ENCODE measurements at places on chromosomes 12 and 14.
A peak's percentile ranks its signal among the peaks of the same experiment; 100 is the strongest.

DNA sequence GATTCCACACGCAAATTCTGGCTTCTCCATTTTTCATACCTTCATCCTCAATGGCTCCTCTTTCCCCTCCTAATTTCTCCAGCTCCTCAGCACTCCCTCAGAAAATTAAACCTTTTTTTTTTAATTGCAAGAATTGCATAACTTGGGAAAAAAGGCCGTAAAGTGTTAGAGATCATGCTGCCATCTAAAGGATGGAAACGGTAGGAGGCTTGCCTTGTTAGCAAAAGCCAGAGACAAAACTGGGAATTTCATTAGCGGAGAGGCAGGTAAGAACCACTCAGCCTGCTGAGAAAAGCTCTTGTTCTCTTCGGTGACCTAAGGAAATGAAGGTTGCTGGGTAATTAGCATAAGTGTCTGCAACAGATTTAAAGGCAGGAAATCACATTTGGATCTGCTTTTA is 204.3 kb downstream of the AEBP2 start:
- DNase-seq, result no peak

GRCh38 chr14:35404449-35405303 is at the start of gene NFKBIA:
Gene NFKBIA (minus strand): TSS chr14:35404749. CDS start chr14:35404644, 105 bp downstream.
- DNase-seq, result peak; percentile 97

- DNase-seq, result peak; percentile 62
Measured at GRCh38 chr12:103841690-103842584, 903 bp upstream of the NT5DC3 start.

DNA sequence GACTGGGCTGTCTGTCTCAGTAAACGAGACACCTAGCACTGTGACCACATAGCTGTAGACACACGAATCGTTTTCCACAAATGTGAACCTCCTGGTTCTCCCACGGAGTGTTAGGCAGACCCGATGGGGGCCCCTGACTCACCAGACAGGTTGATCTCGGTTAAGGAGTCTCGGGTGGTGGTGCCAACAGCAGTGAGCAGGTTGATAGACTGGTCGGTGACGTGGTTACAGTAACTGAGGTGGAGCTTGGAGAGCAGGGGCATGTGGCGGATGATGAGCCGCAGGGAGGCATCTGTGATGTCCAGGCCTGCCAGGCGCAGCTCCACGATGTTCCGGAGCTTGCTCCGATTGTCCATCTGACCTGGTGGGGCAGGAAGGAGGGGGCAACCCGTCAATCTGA is 39.8 kb downstream of the RNF34 start:
- DNase-seq, result no peak

- DNase-seq, result peak; percentile 68
Measured at GRCh38 chr14:51828017-51828797, 32.2 kb upstream of the GNG2 start.

DNA sequence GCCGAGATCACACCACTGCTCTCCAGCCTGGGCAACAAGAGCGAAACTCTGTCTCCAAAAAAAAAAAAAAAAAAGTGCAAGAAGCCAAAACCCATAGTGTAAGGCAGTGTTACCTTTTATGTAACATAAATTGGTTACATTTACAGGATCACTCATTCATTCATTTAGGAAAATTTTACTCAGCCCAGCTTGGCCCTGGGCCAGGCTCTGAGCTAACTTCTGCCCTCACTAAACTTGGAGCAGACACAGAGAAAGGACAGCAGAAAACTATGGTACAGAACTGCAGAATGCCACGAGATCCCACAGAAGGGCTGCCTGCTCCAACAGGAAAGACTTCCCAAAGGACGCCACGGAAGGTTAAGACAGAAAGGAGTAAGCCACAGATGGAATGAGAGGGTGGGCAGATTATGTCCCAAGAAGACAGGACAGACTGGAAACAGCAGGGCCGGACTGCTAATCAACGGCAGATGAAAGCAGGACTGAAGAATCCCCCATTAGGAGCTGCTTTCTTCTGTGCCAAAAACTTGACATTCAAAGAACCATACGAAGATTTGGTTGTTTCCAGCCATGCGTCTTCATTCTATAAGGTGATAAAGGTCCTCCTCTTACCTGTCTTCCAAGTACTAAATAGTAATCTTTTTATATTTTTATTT is 18.9 kb downstream of the PPP1R13B start:
- DNase-seq, result peak; percentile 16

DNA sequence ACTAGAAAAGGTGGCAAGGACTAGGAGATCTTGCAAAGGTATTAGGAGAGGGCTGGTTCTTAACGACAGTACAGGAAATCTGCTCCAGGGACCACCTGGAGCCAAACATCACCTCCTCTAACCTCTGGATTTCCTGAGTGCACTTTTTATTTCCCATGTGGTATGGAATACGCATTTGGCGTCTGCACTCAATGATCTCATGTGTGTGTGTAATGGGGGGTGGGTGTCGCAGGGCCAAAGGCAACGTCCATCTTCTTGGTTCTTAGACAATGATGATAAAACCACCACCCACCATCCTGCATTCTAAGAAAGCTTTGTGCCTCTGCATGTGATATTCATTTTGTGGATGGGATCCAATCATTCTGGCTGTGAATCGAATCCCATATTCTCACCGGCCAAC is 68.8 kb downstream of the CLMN start:
- no peak for DNase-seq

GRCh38 chr12:122730215-122731014 is at the start of gene HCAR1:
Gene HCAR1 (minus strand): TSS chr12:122730844. CDS start chr12:122730339, 505 bp downstream.
- peak; percentile 66 for DNase-seq

GRCh38 chr14:32542507-32542906 is 213.4 kb downstream of the AKAP6 start:
- no peak for DNase-seq

- no peak for DNase-seq
Measured at GRCh38 chr12:43318021-43318420, 234.0 kb downstream of the ADAMTS20 start.

GRCh38 chr14:92950193-92950540 is 27.2 kb downstream of the CHGA start:
- DNase-seq, result no peak

DNA sequence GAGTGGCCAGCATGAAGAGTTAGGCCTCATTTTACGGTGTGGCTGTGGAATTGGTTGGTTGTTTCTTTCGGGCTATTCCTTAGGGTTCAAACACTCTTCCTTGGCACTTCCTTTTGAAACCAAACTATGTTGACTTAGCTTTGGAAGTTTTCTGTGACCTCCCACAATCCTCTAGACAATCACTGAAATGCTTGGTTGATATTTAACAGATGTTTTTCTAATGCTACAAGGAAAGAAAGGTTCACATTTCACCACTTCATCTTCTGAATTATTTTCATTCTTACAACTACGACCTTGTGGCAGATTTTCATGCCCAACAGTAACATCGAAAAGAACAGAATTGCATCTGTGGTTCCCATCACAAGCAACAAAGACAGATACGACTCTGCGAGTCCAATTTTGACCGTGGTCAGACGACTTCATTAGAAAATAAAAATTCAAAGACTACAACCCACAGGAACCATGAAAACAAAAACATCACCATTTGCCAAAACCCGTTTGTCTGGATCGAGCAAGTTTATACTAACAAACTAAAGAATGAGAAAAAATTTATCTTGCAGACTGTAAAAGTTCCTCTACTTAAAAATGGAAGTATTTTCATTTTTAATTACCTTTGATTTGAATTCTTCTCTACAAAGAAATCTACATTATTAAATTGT is 16.9 kb downstream of the PRKAB1 start:
- no peak for DNase-seq

- no peak for DNase-seq
Measured at GRCh38 chr14:75084513-75084912, 15.1 kb downstream of the ZC2HC1C start.

DNA sequence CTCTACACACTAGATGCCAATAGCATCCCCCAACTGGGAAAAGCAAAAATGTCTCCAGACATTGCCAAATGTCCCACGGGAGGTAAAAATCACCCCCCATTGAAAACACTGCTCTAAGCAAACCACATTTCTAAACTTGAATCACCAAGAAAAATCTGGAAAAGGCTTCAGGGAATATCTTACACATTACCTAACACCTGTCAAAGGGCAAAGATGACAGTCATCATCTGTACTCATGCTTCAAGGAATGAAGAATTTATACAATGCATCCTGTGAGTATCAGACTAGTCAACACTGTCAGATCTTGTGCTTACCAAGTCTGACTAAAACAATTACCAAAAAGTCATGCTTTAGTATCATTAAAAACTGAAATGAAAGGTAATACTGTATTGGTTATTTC is 161.6 kb upstream of the SOX5 start:
- DNase-seq, result no peak

GRCh38 chr14:54643696-54644176 is 76.8 kb downstream of the SAMD4A start:
- DNase-seq, result no peak

- peak; percentile 40 for DNase-seq
Measured at GRCh38 chr14:89425931-89426330, 8.9 kb upstream of the FOXN3 start.

DNA sequence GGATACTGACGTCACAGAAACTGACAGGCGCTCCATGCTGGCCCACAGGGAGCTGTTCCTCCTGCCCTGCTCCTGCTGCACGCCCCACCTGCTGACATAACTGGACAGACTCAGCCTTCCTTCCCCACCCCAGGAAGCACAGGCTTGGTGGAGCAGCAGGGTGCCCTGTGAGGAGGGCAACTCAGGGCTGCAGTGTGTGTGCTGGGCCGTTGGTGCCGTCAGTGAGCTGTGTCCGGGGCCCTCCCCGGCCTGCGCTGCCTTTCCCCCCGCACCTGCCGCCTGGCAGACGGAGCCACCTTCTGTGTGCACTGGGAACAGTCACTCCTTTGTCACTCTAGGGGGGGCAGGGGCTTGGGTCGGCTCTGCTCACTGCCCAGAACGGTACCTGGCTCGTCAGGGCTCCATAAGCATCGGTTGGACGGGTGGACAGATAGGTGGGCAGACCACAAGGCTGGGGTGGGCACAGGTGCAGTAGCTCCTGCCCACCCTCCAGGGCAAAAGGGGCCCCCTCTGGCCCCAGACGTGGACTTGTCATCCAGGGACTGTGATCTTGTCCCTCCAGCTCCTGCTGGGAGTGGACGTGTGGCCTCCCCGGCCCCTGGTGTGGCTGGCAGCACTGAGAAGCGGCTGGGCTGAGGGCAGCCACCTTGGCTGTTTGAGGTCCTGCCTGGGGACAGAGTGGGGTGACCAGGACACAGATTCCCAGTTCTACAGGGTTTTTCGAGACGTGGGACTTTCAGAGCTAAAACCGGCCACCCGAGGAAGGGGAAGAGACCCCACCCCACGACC is 32.8 kb downstream of the FBRSL1 start:
- no peak for DNase-seq

DNA sequence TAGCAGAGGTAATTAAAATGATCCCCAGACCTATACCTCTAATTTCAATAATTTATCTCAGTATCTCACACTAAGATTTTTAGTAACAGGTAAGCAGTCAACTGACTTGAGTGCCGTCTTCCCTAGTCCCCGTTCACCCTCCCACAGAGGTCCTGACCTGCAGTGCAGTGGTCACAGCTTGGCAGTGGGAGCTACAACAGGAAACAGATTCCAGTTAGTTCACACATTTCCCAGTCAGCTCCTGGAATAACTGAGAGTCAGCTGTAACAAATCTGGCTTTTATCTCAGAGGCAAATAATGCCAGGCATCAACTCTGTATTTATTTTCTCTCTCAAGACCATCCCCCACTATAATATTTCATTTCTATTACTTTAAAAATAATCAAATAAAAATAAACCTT is 308.2 kb downstream of the ATP23 start:
- no peak for DNase-seq

GRCh38 chr12:115044073-115044472 is 360.1 kb upstream of the TBX3 start:
- no peak for DNase-seq

DNA sequence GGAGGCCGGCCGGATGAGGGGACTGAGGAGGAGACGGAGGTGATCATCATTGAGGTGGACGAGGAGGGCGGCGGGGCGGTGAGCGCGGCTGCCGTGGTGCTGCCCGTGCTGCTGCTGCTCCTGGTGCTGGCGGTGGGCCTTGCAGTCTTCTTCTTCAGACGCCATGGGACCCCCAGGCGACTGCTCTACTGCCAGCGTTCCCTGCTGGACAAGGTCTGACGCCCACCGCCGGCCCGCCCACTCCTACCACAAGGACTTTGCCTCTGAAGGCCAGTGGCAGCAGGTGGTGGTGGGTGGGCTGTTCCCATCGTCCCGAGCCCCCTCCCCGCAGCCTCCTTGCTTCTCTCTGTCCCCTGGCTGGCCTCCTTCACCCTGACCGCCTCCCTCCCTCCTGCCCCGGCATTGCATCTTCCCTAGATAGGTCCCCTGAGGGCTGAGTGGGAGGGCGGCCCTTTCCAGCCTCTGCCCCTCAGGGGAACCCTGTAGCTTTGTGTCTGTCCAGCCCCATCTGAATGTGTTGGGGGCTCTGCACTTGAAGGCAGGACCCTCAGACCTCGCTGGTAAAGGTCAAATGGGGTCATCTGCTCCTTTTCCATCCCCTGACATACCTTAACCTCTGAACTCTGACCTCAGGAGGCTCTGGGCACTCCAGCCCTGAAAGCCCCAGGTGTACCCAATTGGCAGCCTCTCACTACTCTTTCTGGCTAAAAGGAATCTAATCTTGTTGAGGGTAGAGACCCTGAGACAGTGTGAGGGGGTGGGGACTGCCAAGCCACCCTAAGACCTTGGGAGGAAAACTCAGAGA is 9.6 kb downstream of the MMP14 start:
- no peak for DNase-seq

DNA sequence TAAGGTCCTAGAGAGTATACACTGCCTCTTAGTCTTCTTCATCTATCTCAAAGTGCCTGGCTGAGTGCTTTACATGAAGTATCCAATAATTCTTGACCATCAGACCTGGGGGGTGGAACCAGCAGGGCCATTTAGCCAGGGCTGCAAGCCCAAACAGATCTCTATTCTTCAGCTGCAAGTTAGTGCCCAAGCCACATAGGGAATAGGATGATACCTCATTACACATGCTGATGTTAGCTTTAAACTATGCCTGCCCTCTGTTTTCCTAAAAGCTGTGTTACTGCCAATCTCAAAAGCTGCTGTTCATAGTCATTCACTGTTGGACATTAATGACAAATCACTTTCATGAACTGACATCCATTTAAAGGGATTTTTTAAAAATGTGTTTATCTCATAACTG is 16.7 kb upstream of the IFNG start:
- DNase-seq, result no peak

- DNase-seq, result peak; percentile 31
Measured at GRCh38 chr14:24058260-24058950, 6.6 kb downstream of the CARMIL3 start.

GRCh38 chr12:111428081-111428727 is 22.5 kb downstream of the SH2B3 start:
- DNase-seq, result no peak

All from activated naive CD8-positive, alpha-beta T cell treated with anti-CD3 and anti-CD28 coated beads for 36 hours (primary cell).